ENCODE measurements at places on chromosomes 11 and 22.
A peak's percentile ranks its signal among the peaks of the same experiment; 100 is the strongest.

DNA sequence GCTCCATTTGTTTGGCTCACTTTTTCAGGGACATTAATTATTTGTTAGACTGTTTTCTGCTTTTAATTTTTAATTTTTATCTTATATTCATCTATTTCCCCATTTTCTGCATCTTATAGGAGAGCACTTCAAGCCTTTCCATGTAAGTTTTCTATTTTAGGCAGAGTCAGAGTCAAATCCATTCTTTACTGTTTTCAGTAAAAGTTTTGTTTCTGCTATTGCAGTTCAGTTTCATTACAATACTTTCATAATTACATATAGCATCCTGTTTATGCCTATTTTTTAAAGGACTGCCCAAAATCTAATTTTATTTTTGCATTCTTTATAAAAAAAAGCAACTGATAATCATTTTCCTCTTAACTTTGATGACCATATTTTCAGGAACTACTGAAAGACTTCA, 3.8 kb upstream of the OR10A5 start:
- DNase-seq: no peak

DNA sequence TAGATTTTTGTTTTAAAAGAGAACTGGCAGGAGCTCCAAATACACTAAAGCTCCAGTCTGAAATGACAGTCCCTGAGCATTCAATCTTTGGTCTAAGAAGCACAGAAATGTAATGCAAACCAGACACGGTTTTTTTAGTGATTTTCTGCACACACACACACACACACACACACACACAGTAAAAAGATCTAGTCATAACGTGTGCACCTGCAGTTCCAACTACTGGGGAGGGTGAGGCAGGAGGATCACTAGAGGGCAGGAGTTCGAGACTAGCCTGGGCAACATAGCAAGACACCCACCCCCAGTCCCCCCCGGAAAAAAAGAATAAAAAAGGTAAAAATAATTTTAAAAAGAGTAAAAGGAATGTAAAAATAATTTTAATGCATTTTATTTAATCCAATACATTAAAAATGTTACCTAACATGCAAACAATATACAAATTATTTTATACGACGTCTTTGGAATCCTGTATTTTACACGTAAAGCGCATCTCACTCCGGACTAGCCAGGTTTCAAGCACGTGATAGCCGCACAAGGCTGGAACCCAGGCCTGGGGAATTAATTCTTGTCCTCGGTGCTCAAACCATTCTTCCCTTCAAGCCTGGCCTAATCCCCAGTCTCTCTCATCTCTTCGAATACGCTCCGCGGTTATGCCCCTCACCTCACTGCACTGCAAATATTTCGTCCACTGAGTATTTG, 762 bp upstream of the TBC1D22A start:
- DNase-seq: no peak

- DNase-seq: no peak
Observed at GRCh38 chr11:94032725-94033124, 11.6 kb downstream of the HEPHL1 start.

DNA sequence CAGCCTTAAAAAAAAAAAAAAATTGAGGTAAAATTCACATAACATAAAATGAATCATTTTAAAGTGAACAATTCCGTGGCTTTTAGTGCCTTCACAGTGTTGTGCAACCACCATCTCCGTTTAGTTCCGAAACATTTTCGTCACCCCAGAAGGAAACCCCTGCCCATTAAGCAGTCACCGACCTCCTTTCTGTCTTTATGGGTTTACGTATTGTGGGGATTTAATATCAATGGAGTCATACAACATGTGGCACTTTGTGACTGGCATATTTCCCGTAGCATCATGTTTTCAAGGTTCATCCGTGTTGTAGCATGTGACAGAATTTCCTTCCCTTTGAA, 65.5 kb downstream of the BCR start:
- no peak for DNase-seq

- no peak for DNase-seq
Observed at GRCh38 chr11:3093281-3094191, 36.3 kb upstream of the CARS1 start.

DNA sequence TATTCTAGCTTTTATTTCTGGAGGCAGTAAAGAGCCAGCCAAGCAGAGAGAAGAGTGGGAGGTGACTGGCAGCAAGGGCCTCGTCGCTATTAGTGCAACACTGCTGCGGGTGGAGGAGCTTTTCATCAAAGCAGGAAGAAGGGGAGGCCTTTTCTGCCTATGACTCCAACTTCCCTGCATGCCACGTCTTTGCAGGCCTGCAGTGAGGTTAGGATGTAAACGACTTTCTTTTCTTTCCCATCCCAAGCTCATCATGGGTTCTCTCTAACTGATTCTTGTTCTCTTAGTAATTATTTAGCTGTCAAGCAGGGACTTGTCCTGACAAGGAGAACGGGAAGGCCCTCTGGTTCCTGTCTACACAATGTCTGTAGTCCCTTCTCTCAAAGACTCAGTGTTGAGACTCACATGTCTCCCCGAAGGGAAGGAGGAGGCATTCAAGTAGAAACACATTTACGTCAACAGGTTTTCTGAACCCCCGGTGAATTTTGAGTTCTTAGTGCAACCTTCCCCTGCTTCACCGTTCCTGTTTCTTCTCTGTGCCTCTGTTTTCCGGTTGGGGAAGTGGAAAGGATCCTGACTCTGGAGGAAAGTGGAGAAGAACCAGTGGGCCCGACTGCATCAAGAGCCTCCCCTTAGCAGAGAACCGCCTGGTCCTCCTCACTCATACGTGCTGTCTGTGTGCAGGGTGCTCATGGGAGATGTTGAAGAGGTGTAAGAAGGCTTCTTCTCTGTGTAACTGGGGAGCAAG, 56.9 kb downstream of the PACS1 start:
- peak; percentile 39 for DNase-seq

DNA sequence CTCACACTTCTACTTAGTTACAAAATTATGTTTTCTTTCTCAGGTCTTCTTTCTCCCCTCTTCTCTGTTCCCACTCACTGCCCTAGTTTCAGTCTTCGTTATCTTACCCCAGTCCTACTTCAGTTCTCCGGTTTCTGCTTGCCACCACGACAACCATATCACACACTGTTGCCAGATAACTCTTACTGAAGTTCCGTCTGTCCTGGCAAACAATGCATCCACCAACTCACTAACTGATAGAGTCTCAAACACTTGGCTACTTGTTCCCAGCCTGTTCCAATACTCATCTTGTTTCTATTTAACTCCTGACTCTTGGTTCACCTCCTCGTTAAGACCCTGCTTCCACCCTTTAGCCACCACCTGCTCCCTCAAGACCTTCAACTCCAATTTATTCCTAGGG, 164.5 kb downstream of the STK33 start:
- no peak for DNase-seq

Measured in stimulated activated naive CD4-positive, alpha-beta T cell (primary cell).